ENCODE measurements at places on chromosomes 7 and 10.

DNA sequence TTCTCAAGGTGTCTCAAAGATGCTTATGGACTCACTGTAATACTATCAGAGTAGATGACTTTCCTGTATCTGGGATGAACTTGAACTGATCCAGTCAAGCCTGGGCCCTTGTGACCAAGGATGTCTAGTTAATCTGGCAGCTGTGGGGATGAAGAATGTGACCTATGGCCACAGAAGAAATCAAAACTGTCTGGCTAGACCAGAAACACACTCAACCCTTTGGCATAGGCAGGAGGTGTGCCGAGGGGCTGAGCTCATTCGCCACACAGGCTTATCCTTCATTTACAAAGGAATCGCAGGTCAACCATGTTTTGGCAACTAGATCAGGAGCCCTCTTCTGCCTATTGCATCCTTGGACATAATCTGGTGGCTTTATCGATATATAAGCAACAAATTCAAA lies 110.6 kb downstream of the ATXN7L1 start:
- DNase-seq, result no peak

- DNase-seq, result no peak
These were observed 3.9 kb upstream of the PURB start for GRCh38 chr7:44889086-44889781.

DNA sequence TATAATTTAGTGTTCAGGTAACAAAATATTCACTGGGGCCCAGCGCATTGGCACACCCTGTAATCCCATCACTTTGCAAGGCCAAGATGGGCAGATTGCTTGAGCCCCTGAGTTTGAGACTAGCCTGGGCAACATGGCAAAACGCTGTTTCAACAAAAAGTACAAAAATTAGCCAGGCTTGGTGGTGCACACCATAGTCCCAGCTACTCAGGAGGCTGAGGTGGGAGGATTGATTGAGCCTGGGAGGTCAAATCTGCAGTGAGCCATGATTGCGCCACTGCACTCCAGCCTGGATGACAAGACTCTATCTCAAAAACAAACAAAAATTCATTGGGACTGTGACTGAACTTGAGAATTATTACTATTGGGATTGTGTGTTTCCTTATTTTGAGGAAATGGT lies 40.4 kb upstream of the TRUB1 start:
- DNase-seq, result no peak

GRCh38 chr10:118358327-118358726 lies 16.2 kb upstream of the FAM204A start:
- no peak for DNase-seq

- no peak for DNase-seq
These were observed 677.9 kb downstream of the PARD3 start for GRCh38 chr10:34137201-34137600.

GRCh38 chr10:77334501-77334900 lies 303.1 kb downstream of the KCNMA1 start:
- peak; percentile 36 for DNase-seq

GRCh38 chr10:71279590-71280170 lies 39.4 kb upstream of the SLC29A3 start:
- DNase-seq, result no peak

- no peak for DNase-seq
These were observed 412.7 kb upstream of the ANKRD30A start for GRCh38 chr10:36712695-36713094.

- no peak for DNase-seq
These were observed 125.3 kb downstream of the CUX1 start for GRCh38 chr7:101942603-101943210.

GRCh38 chr7:43700646-43701499 lies 28.4 kb downstream of the COA1 start:
- no peak for DNase-seq

Measured in Caco-2 (cell line).